ENCODE measurements at places on chromosomes 2 and 18. TPM values are rescaled to one million over a fixed set of nuclear protein-coding genes. Genes with fewer than 3 reads are reported as not detected.

DNA sequence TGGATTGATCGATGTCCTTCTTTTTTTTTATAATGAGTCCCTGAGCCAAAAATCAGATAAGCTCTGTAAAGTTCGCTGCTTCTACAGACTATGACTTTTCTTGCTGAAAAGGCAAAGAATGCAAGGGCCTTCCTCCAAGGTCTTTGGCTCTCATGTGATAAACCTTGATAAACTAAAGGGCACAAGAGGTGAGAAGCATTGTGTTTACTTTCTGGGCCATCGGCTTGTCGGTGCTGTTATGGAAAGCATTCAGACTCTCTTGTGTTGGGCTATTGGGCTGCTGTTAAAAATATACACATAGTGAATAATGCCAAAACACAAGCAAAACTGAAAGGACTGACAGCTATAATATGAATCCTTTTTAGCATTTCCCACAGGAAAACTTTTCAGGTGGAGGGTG is 472.4 kb upstream of the SPHKAP start:
- no peak for DNase-seq
- no peaks in the 10 kb centered on the region for H3K36me3 ChIP-seq
- no peak overlapping the region for H3K27ac ChIP-seq
- H3K27me3 ChIP-seq, result no peaks in the 10 kb centered on the region
- no peaks in the 10 kb centered on the region for H3K4me1 ChIP-seq

GRCh38 chr2:173151671-173152401 is 76.2 kb downstream of the MAP3K20 start:
- H3K4me3 ChIP-seq, result no peak overlapping the region
- H3K27ac ChIP-seq, result no peak overlapping the region
- DNase-seq, result no peak

GRCh38 chr2:108986916-108987510 is 2.0 kb downstream of the EDAR start:
- no peaks in the 10 kb centered on the region for H3K36me3 ChIP-seq
- H3K27me3 ChIP-seq, result no peaks in the 10 kb centered on the region
- H3K4me1 ChIP-seq, result no peaks in the 10 kb centered on the region
- no peak overlapping the region for H3K4me3 ChIP-seq

GRCh38 chr2:223319601-223320000 is 267.6 kb downstream of the KCNE4 start:
- H3K4me1 ChIP-seq, result no peaks in the 10 kb centered on the region
- no peak overlapping the region for H3K4me3 ChIP-seq
- H3K27ac ChIP-seq, result no peak overlapping the region
- no peaks in the 10 kb centered on the region for H3K27me3 ChIP-seq
- DNase-seq, result no peak

- no peak overlapping the region for H3K27ac ChIP-seq
- no peak overlapping the region for H3K4me3 ChIP-seq
- H3K36me3 ChIP-seq, result no peaks in the 10 kb centered on the region
- no peaks in the 10 kb centered on the region for H3K27me3 ChIP-seq
These were observed 139.3 kb downstream of the CD226 start for GRCh38 chr18:69808399-69808798.

Gene GALR1
- total RNA-seq, result under 0.01 TPM

- peaks cover 7% of the 10 kb centered on the region for H3K4me1 ChIP-seq
- no peaks in the 10 kb centered on the region for H3K27me3 ChIP-seq
- DNase-seq, result no peak
- no peak overlapping the region for H3K27ac ChIP-seq
These were observed 37.4 kb upstream of the KLHL29 start for GRCh38 chr2:23347471-23348092.

Gene TACR1
- 0.20 TPM for total RNA-seq

GRCh38 chr2:147482111-147482895 is 362.5 kb upstream of the ACVR2A start:
- DNase-seq, result no peak
- no peak overlapping the region for H3K4me3 ChIP-seq
- H3K27ac ChIP-seq, result no peak overlapping the region
- H3K4me1 ChIP-seq, result no peaks in the 10 kb centered on the region
- H3K27me3 ChIP-seq, result no peaks in the 10 kb centered on the region

DNA sequence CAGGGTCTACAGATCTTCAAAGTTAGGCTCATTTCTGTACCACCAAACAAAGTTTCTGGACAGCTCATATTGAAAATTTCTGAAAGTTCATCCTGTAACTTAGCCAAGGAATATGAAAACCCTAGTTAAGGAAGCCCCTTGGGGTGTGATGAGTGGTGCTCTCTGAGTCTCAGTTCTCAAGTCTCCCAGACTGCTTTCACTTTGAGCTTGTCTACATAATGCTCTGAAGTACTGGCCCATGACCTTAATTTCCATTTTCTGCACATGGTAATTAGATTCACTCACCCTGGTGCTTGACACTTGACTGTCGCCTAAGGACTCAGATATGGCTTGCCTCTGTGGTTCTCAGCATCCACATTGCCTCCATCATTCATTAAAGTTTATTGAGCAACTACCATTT is 51.7 kb upstream of the SATB2 start:
- no peak overlapping the region for H3K27ac ChIP-seq
- no peak for DNase-seq
- no peaks in the 10 kb centered on the region for H3K27me3 ChIP-seq
- no peak overlapping the region for H3K4me3 ChIP-seq
- no peaks in the 10 kb centered on the region for H3K4me1 ChIP-seq

DNA sequence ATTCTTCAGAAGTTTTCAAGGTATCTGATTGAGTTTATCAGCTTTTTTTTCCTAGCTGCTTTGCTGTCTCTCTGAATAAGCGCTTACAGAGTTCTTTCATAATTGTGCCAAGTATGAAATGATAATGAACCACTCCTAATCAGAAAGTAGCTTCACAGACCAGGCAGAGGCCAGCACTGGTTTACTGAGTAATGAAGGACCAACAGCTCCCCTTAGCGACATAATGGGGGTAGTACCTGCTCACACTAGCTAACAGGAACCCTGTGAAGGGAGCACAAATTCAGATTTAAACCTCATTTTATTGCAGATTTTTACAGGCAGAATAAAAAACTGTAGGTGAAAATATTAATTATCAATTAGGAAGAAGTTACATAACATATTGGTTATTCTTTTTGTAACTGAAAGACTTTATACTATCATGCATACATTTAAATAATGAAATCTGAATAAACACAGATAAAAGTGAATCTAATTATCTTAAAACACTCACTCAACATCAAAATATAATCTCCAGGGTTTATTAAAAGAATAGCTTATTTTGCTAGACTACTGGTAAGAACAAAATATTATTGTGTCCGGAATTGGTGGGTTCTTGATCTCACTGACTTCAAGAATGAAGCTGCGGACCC is 53.7 kb upstream of the LRRC30 start:
- no peaks in the 10 kb centered on the region for H3K27me3 ChIP-seq
- no peak overlapping the region for H3K4me3 ChIP-seq
- no peaks in the 10 kb centered on the region for H3K4me1 ChIP-seq

GRCh38 chr18:62374410-62374965 is 49.4 kb downstream of the TNFRSF11A start:
- no peak overlapping the region for H3K27ac ChIP-seq
- no peak overlapping the region for H3K4me3 ChIP-seq
- H3K36me3 ChIP-seq, result no peaks in the 10 kb centered on the region
- H3K4me1 ChIP-seq, result peaks cover 4% of the 10 kb centered on the region

DNA sequence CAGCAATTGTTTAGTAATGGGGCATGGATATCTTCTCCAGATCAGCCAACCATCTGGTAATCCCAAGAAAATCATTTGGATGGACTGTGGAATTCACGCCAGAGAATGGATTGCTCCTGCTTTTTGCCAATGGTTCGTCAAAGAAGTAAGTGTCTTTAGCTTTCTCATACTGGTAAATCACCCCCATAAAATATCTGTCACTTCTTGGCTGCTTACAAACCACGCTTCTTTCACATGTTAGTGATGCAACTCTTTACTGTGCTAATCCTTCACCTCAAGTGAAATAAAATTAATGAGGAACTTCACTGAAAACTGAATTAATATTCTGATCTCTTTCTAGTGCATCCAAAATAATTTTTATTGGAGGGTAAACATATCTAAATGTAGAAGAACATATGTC is 18.9 kb downstream of the CPO start:
- H3K27me3 ChIP-seq, result no peaks in the 10 kb centered on the region
- no peaks in the 10 kb centered on the region for H3K4me1 ChIP-seq
- no peaks in the 10 kb centered on the region for H3K36me3 ChIP-seq
- no peak for DNase-seq

Measured in transverse colon (tissue), 4 donors.